ENCODE measurements at places on chromosomes 13 and 19.

DNA sequence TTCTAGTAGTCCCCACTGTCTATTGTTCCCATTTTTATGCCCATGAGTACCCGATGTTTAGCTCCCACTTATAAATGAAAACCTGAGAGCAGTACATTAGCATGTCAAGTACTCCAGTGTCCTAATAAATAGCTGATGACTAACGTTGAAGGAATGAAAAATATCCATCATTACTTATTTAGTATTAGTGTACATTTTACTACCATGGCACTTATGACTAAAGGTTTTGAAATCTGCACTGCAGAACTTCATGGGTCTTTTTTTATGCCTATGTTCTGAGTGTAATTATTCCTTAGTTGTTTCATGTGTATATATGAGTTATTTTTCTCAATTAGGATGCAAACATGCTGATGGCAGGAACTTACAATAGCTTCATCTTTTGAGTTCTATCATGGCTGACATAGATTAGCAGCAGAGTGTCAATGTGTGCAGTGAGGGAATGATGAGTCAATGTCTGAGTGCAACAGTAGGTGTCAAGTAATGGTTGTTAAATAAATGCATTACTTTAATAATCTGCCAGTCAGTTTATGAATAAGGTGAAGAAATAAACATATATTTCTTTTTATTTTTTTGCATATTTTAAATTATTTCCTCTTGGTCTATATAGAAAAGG is 188.4 kb downstream of the ITGBL1 start:
- DNase-seq = no peak

DNA sequence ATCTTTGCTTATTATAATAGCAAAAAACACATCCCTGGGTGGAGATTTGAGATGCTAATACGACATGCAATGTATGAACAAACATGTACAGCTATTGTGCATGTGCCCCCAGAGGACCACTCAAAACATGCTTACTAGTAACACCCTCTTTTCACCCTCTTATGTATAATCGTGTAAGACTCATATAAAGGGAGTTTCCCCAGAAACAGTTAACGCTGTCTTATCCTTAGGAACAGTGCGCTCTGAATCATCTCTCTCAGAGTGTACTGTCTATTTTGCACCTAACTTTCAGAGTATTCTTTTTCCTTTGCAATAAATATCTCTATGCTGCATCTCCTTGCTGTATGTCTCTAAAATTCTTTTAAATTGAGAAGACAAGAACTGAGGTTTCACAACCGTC is 2604.0 kb downstream of the PCDH9 start:
- no peak for DNase-seq

DNA sequence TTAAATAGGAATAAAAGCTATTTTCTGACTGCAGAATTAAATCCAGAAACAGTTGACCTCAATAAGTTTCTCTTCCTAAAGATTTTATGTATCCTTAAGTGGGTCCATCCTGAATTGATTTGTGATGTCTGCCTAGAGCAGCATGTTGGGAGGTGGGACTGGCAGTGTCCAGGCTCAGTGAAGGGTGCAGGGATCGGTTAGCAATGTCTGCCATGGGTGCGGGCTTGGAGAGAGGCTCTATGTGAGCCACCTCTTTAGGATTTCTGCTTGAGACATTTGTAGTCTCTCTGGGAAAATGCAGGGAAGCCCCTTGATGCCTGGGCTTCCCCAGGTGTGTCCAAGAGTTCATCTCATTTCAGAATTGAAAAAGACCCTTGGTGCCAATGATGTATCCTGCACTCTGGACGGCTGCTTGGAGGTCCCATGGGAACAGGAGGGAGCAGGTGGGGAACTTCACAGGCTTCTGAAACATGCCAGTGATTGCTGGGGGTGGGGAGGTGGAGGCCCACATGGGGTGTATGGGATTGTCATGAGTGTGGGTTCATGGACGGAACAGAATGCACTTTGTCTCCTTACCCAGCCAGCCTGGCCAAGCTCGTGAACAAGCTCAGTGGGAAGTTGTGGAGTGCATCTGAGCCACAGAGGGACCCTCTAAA is 6.2 kb upstream of the COLGALT1 start:
- no peak for DNase-seq

GRCh38 chr19:51375504-51376221 is 3.2 kb upstream of the NKG7 start:
- DNase-seq = no peak

DNA sequence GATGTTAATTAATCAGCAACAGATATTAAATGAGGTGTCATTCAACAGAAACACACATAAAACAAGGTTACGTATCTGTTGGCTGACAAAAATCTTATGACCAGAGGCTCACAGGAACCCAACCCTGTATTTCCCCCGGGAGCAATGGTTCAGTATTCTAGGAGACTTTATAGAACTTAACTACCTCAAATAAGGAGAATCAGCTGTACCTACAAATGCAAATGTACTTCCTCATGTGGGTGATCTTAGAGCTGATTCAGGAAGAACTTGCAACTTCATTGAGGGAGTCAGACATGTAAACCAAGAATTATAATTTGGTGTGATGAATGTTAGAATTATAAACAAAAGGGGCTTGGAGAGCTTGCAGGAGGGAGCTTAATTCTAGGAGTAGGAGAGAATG is 20.1 kb downstream of the FGF9 start:
- DNase-seq = no peak

GRCh38 chr13:113669755-113670341 is 2.8 kb downstream of the GRK1 start:
- no peak for DNase-seq

GRCh38 chr13:92989301-92989700 is 237.3 kb upstream of the GPC6 start:
- no peak for DNase-seq

DNA sequence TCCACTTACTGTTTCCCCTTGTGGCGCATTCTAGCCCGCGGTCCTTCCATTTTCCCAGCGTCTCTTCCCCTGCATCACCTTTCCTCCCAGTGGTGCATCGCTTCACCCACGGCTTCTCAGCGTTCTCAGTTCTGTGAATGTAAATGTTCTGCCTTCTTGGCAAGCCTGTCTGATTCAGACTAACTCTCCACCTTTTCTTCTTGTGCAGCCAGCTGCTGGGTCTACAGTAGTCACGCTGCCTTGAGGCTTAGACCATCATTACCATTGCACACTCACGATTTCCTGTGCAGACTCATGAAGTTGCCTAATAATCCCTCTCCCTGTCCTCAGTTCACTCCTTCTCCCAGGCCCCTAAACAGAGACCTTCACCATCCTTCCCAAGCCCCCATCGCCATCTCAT is 75.0 kb downstream of the DHRS12 start:
- no peak for DNase-seq
